ENCODE measurements at places on chromosomes 2 and 18.

DNA sequence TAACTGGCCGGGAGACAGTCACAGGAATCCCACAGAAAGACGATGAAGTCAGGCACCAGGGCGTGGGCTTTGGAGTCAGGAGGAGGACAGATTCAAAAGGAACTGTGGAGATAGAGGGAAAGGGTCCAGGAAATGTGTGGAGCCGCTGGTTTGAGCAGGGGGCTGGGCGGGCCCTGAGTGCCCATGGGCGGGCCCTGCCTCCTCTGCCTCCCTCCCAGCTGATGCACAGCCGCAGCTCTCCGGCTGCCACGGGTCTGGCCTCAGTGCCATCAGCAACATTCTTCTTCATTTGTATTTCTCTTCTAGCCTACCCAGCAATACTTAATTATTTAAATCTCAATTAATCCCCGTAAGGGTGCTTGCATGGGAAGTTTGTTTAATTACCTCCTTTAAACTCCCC lies 432.3 kb downstream of the NBAS start:
- DNase-seq, result no peak

DNA sequence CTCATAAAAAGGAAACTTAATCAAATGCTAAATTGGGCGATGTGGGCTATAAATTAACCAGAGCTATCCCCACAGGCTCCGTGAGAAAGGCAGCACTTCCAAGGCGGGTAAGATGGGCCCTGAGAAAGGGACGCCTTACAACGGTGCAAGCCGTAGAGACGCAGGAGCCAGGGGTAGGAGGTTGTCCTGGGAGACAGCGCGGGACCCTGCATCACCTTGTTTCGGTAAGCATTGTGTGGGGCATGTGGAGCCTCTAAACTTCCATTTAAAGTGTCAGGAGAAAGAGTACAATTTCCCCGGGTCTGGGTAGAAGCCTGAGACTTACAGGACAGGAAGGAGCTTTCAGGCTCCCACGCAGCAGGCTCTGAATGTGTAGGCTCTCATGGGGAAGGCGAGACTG lies 1.2 kb upstream of the PER2 start:
- DNase-seq, result no peak

- no peak for DNase-seq
Observed at GRCh38 chr18:9705183-9705829, 2.8 kb upstream of the RAB31 start.

DNA sequence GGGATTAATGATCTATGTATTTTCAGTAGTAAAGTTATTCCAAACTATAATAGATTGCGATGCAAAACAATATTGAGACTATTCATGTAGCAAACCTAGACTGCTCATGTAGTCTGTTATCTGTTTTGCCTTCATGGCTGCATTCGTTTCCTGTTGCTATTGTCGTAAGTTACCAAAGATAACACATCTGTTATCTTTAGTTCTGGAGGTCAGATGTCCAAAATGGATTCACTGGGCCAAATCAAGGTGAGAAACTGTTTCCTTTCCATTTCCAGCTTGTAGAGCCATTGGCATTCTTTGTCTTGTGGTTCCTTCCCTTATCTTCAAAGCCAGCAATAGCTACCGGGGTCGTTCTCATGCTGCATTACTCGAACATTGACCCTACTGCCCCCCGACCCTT lies 20.9 kb downstream of the ITGAV start:
- no peak for DNase-seq

- no peak for DNase-seq
Observed at GRCh38 chr18:79825913-79826312, 28.2 kb downstream of the KCNG2 start.

GRCh38 chr2:71559080-71559827 lies 105.9 kb downstream of the DYSF start:
- DNase-seq, result peak; percentile 77

- no peak for DNase-seq
Observed at GRCh38 chr2:105125428-105125827, 87.6 kb downstream of the MRPS9 start.

GRCh38 chr2:96913398-96914202 lies 43.7 kb upstream of the SEMA4C start:
- DNase-seq, result peak; percentile 86

- DNase-seq, result no peak
Observed at GRCh38 chr18:43819397-43819796, 542.1 kb upstream of the SYT4 start.

DNA sequence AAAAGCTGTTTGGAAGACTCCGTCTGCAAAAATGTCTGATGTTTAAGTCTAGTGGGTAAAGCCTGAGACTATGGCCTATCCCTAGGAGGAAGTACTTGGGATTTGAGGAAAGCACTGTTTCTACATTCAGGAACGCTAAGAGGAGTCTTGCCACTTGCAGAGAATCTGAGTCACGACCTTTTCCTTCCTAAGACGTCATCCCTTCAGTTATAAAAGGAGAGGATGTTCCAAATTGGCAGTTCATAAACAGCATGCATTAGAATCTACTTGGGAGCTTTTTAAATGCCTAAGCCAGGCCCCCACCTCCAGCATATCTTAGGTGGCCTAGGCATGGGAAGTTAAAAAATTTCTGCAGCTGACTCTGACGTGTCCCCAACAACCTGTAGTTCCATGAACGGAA lies 125.9 kb downstream of the TTC32 start:
- DNase-seq, result no peak

Measured in posterior cingulate gyrus (tissue), 11 donors.